ENCODE measurements at places on chromosomes 13 and 19. TPM values are rescaled to one million over a fixed set of nuclear protein-coding genes. Genes with fewer than 3 reads are reported as not detected.

The NCR1 gene
- 0.53 TPM for total RNA-seq

The OR10H1 gene
- 0.07 TPM for total RNA-seq

The KLK5 gene
- total RNA-seq: not detected

DNA sequence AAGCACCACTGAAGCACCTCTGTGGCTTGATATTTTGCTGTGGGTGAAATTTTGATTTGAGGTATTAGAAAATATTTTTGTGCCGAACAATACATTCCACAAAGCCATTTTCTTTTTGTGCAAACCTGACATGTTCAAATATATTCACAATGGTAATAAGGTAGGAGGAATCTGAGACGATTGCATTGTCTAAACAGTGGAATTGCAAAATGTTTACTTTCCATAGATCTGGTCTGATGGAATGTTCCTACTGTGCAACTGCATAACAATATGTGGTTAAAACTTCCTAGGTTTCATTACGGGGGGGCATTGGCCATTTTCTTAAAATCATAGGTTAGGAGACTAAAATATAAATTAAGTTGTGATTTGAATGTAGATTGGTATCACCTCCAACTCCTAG is 42.7 kb upstream of the AKAP11 start:
- H3K36me3 ChIP-seq: peaks cover 15% of the 10 kb centered on the region
- H3K27me3 ChIP-seq: no peaks in the 10 kb centered on the region
- no peak overlapping the region for H3K4me3 ChIP-seq
- no peak overlapping the region for H3K27ac ChIP-seq
- H3K4me1 ChIP-seq: no peaks in the 10 kb centered on the region
- DNase-seq: no peak

The ZNF726 gene
- 20.5 TPM for total RNA-seq

The ICAM1 gene
- 20.7 TPM for total RNA-seq

DNA sequence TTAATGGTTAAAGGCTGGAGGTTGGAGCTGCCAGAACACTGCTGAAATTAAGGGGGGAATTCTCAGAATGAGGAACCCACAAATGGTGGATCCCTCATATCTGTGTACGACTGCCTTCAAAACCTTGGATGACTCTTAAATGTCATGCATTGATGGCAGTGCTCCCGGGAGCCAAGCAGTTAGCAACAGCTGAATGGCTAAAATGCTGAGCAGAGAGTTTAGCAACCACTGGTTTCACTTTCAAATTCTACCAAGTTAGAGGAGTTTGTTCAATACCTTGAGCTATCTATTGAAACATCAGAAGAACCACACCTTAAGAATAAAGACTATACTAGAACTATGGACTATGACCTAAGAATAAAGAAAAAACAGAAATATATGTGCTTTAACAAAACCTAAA is 41.4 kb downstream of the UQCRFS1 start:
- no peak overlapping the region for H3K4me3 ChIP-seq
- H3K4me1 ChIP-seq: no peaks in the 10 kb centered on the region
- no peak overlapping the region for H3K27ac ChIP-seq
- peaks cover 6% of the 10 kb centered on the region for H3K36me3 ChIP-seq
- no peaks in the 10 kb centered on the region for H3K27me3 ChIP-seq

DNA sequence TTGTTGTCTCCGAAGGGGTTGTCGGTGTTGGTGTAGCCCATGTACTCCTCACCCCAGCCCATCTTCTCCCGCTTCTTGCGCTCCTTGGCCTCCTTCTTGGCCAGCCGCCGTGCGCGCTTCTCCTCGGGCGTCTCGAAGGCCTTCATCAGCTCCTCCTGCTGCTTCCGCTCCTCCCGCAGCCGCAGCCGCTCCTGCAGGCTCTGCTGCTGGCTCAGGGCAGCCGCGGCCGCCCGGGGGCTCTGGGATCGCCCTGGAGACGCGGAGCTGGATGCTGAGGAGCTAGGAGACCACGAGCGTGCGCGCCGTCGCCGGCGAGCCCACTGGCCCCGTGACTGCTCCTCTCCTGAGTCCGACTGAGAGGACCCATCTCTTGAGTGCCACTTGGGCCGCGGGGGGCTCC is 2.9 kb downstream of the CACTIN start:
- no peak overlapping the region for H3K27ac ChIP-seq
- H3K27me3 ChIP-seq: no peaks in the 10 kb centered on the region
- peaks cover 35% of the 10 kb centered on the region for H3K4me1 ChIP-seq
- H3K36me3 ChIP-seq: peaks cover 5% of the 10 kb centered on the region

DNA sequence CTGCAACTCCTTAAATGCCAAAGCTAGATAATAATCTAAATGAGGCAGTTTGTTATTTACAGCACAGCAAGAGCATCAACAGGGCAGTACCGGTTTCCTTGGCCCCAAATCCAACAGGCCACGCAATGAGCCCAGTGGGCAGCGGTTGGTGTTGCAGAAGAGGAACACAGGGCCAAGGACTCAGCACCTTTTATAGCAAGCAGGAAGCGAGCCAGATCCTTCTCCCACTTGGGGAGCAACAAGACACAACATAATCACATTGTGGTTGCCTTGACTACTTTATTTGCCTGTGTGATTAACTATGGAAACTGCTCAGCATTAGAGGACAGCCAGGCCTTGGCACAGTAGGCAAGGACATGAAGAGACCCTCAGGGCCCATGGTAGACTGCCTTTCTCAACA is 67.1 kb upstream of the HTR2A start:
- DNase-seq: no peak
- peaks cover 7% of the 10 kb centered on the region for H3K4me1 ChIP-seq
- no peaks in the 10 kb centered on the region for H3K36me3 ChIP-seq

The CLIP3 gene
- total RNA-seq: 1.0 TPM

DNA sequence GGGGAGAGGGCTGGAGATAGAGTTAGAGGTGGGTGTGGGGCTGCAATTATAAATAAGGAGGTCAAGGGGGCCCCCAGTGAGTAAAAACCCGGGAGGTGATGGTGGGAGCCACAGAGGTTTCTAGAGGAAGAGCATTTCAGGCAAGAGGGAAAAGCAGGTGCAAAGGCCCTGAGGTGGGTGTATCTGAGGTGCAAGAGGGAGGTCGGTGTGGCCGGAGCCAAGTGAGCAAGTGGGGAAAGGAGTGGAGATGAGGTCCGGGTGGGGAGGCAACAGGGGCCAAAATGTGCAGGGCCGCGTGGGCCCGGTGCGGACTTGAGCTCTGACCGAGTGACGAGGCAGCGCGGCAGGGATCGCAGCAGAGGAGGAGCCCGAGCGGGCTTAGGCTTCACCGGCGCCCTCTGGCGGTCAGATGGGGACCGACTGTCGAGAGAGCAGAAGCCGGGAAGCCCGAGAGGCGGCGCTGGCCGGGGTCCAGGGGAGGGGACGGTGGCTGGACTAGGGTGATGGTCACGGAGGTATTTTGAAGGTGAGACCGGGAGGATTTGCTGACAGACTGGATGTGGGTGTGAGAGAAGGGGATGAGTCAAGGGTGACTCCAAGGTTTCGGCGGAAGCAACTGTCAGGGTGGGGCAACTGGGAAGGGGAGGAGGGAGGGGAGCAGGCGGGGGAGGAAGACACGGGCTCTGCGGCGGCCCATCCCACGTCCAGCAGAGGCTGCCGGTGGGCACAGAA is 17.7 kb upstream of the SPACA4 start:
- DNase-seq: peak; percentile 92
- H3K4me3 ChIP-seq: peak overlapping the region; percentile 50
- H3K27me3 ChIP-seq: no peaks in the 10 kb centered on the region
- H3K4me1 ChIP-seq: peaks cover 28% of the 10 kb centered on the region

The ARL11 gene
- total RNA-seq: 0.35 TPM

GRCh38 chr13:61277586-61278276 is 137.9 kb downstream of the PCDH20 start:
- DNase-seq: no peak
- no peaks in the 10 kb centered on the region for H3K4me1 ChIP-seq
- no peak overlapping the region for H3K27ac ChIP-seq
- no peak overlapping the region for H3K4me3 ChIP-seq
- no peaks in the 10 kb centered on the region for H3K36me3 ChIP-seq

DNA sequence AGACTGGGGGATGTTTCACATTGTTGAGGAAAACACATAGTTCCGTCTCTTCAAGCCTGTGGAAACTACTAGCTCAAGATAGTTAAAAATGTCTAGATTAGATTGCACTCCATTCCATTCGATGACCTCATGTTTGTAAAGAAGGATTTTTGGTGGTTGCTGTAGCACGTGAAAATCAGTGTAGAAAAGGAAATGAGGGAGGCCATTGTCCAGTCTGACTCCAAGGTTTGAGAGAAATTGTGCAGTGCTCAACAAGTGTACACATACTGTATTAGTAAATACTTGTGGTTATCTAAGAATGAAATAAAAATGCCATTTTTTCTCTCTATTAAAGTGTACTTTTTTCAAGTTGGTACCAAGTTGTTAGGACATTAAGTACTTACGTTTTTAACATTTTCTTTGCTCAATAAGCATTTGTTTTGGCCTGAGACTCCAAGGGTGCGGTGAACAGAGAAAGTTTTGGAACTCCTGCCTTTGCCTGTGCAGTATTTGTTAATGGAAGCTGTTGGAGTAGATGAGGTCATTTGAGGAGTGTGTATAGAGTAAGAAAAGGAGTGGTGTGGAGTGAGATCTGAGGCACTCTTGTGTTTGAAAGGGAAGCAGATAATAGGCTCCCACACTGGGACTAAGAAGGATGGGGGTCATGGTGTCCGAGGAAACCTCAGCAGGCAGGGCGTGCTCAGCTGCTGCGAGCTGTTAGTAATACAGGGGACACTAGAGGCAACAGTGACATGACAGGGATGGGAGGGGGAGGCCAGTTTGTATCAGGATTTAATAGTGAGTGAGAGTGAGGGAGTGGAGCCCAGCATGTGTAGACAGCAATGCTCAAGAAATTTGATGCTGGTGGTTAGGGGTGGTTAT is 4.4 kb downstream of the WASF3 start:
- H3K27me3 ChIP-seq: peaks cover 21% of the 10 kb centered on the region
- no peak overlapping the region for H3K4me3 ChIP-seq
- H3K27ac ChIP-seq: no peak overlapping the region
- H3K36me3 ChIP-seq: no peaks in the 10 kb centered on the region
- DNase-seq: no peak

DNA sequence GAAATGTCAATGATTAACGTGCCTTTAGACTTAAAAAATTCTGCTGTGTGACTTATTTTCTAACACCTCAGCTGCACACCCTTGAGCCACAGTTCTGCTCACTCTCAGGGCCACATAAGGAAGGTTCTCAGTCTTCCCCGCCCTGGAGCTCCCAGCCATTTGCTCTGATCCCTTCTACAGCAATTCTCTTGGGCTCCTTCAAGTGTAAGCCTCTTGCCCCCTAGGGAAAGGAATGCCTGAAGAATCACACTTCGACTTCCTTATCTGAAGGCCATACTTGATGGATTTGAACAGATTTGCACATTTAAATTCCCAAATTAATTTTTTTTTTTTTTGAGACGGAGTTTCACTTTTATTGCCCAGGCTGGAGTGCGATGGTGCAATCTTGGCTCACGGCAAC is 44.2 kb downstream of the RASA3 start:
- H3K27ac ChIP-seq: no peak overlapping the region
- peaks cover 13% of the 10 kb centered on the region for H3K36me3 ChIP-seq
- H3K27me3 ChIP-seq: no peaks in the 10 kb centered on the region
- no peak for DNase-seq
- H3K4me3 ChIP-seq: no peak overlapping the region

- no peaks in the 10 kb centered on the region for H3K4me1 ChIP-seq
- no peaks in the 10 kb centered on the region for H3K36me3 ChIP-seq
- no peak for DNase-seq
- no peak overlapping the region for H3K27ac ChIP-seq
- no peaks in the 10 kb centered on the region for H3K27me3 ChIP-seq
These were observed 28.0 kb upstream of the FOXO1 start for GRCh38 chr13:40694426-40694825.

DNA sequence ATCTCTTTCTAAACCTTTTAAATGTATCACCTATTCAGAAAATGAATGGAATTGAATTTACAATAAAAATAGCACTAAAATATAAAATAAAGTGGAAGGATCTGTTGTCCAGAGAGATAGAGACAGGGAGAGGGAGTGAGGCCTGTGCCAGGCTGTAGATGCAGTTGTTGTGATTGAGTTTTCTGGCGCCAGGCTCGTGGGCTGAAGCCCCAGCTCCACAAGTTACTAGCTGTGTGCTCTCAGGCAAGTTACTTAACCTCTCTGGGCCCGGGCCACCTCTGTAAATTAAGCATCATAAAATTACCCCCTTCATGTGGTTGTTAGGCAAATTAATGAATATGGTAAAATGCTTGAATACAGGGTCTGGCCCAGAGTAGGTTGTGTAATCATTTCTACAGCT is 52.3 kb upstream of the USP29 start:
- H3K4me3 ChIP-seq: no peak overlapping the region
- no peaks in the 10 kb centered on the region for H3K4me1 ChIP-seq
- no peaks in the 10 kb centered on the region for H3K27me3 ChIP-seq
- no peak overlapping the region for H3K27ac ChIP-seq

GRCh38 chr19:12484011-12484370 is 625 bp downstream of the ZNF709 start:
- H3K36me3 ChIP-seq: no peaks in the 10 kb centered on the region
- peaks cover 39% of the 10 kb centered on the region for H3K4me1 ChIP-seq
- no peaks in the 10 kb centered on the region for H3K27me3 ChIP-seq
- H3K27ac ChIP-seq: peak overlapping the region; percentile 85

DNA sequence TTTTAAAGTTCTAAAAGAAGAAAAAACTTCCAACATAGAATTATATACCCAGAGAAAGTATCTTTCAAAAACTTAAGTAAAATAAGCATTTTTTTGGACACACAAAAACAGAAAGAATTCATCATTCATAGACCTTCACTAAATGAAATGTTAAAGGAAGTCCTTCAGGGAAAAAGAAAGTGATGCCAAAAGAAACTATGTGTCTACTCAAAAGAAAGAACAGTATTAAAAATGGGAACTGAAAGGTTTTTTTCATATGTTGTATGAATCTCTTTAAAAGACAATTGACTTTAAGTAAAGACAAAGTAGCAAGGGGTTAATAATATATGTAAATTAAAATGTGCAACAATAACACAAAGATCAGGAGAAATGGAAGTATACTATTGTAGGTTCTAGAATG is 96.5 kb downstream of the DHRS12 start:
- no peaks in the 10 kb centered on the region for H3K4me1 ChIP-seq
- H3K4me3 ChIP-seq: no peak overlapping the region
- H3K36me3 ChIP-seq: peaks cover 7% of the 10 kb centered on the region
- DNase-seq: no peak
- no peak overlapping the region for H3K27ac ChIP-seq
- no peaks in the 10 kb centered on the region for H3K27me3 ChIP-seq

DNA sequence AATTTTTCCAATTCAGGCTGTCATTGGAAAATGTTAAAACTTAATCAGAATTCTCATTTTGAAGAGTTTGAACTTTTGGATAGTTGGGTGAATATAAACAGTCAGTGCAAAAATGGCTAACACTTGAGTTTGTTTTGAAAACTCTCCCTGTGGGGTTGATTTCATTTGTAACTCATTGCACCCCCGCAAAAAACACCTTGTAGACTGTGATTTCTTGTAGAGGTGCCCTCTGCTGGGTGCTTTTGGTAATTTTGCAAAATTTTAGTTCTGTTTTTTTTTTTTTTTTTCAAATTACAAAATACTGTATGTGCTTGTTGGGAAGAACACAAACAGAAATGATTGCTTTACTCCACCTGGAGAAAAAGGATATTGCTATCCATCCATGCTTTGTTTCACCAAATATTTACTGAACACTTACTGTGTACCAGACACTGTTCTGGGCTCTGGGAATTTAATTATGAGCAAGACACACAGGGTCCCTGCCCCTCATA is 28.2 kb upstream of the GPI start:
- peak; percentile 62 for DNase-seq
- peak overlapping the region; percentile 55 for H3K27ac ChIP-seq
- peaks cover 8% of the 10 kb centered on the region for H3K36me3 ChIP-seq
- peaks cover 8% of the 10 kb centered on the region for H3K4me1 ChIP-seq

The SMAD9 gene
- total RNA-seq: not detected

The TPP2 gene
- total RNA-seq: 55.3 TPM

- DNase-seq: no peak
- H3K4me3 ChIP-seq: no peak overlapping the region
- peaks cover 21% of the 10 kb centered on the region for H3K4me1 ChIP-seq
- H3K27me3 ChIP-seq: no peaks in the 10 kb centered on the region
- peaks cover 2% of the 10 kb centered on the region for H3K36me3 ChIP-seq
These were observed 9.7 kb downstream of the MBNL2 start for GRCh38 chr13:97231829-97232196.

Measured in activated T-cell treated with anti-CD3 and anti-CD28 coated beads, Interleukin-2, amount 50 U/mL, for 72 hours (primary cell).